ENCODE measurements at places on chromosomes 1 and 21. TPM values are rescaled to one million over a fixed set of nuclear protein-coding genes. Genes with fewer than 3 reads are reported as not detected.

The LCE4A gene
- polyA plus RNA-seq: not detected

GRCh38 chr1:192592981-192593708 lies 17.6 kb downstream of the RGS1 start:
- no peak for DNase-seq

DNA sequence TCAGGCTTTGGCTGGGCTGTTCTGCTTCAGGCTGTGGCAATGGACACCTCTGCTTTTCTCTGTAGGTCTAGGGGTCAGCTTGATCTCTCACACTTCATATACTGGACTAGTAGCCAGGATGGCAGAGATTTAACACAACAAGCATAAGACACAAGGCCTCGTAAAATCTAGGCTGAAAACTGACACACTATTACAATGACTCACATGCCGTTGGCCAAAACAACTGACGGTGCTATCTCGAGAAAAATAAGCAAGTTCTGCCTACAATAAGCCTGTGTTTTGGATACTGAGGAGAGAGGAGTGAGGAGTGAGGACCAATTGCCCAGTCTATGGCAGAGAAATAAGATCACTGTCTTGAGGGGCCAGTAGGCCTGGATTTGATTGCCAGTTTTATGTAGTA lies 840.7 kb upstream of the ADAMTS5 start:
- no peak for DNase-seq

The PROX1 gene
- polyA plus RNA-seq: not detected

DNA sequence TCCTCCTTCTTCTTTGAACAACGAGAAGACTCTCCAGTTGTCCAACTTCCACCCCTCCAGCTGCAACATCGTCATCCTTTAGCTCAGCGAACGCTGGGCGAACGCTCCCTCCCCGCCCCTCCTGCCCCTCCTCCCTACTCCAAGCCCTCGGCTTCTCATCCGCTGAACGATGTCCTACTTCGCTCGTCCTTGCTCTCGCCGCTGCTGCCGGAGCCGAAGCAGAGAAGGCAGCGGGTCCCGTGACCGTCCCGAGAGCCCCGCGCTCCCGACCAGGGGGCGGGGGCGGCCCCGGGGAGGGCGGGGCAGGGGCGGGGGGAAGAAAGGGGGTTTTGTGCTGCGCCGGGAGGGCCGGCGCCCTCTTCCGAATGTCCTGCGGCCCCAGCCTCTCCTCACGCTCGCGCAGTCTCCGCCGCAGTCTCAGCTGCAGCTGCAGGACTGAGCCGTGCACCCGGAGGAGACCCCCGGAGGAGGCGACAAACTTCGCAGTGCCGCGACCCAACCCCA lies at the start of gene BCAN:
BCAN (plus strand) TSS at position 357 of the 504 bp plus-strand sequence. CDS start 3,938 bp downstream, outside the sequence.
- DNase-seq: no peak

GRCh38 chr1:35557611-35558373 lies at the start of gene NCDN:
Gene NCDN, plus strand, starts transcription at chr1:35557799. Its CDS starts 392 bp downstream, at chr1:35558191.
- DNase-seq: peak; percentile 93

The HLCS gene
- 12.7 TPM for polyA plus RNA-seq

DNA sequence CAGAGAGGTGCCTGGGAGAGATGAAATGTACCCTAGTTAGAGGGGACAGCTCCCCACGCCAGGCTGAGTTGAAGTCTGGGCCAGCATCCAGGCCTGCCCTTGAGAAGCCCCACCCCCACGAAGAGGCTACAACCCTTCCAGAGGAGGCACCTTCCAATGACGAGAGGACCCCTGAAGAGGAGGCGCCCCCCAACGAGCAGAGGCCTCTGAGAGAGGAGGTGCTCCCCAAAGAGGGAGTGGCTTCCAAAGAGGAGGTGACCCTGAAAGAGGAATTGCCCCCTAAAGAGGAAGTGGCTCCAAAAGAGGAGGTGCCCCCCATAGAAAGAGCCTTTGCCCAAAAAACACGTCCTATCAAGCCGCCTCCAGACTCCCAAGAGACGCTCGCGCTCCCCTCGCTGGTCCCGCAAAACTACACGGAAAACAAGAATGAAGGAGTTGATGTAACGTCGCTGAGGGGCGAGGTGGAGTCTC lies 3.1 kb downstream of the EVA1B start:
- DNase-seq: no peak

The PGBD5 gene
- not detected for polyA plus RNA-seq

DNA sequence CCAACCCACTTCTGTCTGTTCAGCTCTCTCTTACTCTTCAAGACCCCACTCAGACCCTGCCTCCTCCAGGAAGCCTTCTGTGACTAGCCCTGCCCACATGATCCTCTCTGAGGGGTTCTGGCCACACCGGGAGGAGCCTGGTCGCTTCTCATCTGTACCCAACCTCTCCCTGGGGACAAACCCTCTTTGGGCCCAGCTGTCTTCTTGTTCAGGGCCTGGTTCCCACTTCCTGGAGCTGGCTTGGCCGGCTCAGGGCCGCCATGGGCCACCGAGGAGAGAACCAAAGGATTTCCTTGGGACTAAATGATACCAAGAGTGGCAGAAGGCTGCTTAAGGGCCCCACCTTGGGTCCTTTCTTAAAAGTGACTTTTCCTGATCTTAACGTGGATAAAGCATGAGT lies 124.7 kb upstream of the ZBTB40 start:
- DNase-seq: no peak

DNA sequence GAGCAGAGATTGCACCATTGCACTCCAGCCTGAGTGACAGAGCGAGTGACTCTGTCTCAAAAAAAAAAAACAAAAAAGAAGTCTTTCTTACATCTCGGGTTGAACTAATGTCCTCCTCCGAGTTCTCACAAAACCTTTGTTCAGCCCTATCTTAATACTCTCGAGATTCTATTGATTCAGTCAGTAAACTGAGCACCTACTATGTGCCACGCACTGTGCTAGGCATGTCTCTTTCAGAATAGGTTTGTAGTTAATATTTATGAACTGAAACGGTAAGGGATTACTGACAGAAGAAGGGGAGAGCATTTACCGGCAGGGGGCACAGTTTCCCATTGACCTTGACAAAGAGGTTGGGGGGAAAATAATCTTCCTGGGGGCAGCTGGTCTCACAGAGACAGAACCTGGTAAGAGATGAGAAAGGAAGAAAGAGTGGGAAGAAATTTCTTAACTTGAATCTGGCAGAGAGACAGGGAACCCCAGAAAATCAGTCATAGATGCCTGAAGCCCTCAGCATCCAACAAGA lies 3.4 kb downstream of the PIAS3 start:
- no peak for DNase-seq

- peak; percentile 14 for DNase-seq
Observed at GRCh38 chr1:3453891-3454810, at the start of gene ARHGEF16. Gene ARHGEF16, plus strand, starts transcription at chr1:3454665. Its CDS starts 8,420 bp downstream, at chr1:3463085.

The FMO5 gene
- 1.2 TPM for polyA plus RNA-seq

- no peak for DNase-seq
Observed at GRCh38 chr1:29801561-29801973, 565.2 kb downstream of the PTPRU start.

The OLFML2B gene
- not detected for polyA plus RNA-seq

DNA sequence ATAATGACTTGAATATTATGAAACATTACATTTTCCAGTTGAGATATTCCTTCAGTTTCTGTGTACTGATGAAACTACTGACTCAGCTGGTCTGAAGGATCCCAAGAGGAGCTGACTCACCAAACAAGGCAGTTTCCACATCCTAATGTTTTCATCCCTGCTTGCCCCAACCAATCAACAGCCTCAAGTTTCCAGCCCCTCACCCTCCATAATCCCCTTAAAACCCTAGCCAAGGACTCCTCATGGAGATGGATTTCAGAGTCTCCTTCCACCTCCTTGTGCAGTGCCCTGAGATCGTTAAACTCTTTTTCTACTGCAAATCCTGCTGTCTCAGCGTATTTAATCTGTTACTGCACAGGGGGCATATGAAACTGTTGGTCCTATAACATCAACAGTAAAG lies 83.1 kb upstream of the HAO2 start:
- no peak for DNase-seq

- no peak for DNase-seq
Observed at GRCh38 chr1:6116137-6116536, 64.0 kb downstream of the CHD5 start.

All from CD8-positive, alpha-beta memory T cell (primary cell).